Naive thymus-derived CD8-positive, alpha-beta T cell (primary cell): ENCODE measurements at places on chromosomes 3 and 15.

GRCh38 chr15:69557020-69557706 lies 104.5 kb downstream of the RPLP1 start:
- DNase-seq: no peak

- no peak for DNase-seq
Observed at GRCh38 chr3:78029775-78030174, 989.9 kb downstream of the ROBO2 start.

DNA sequence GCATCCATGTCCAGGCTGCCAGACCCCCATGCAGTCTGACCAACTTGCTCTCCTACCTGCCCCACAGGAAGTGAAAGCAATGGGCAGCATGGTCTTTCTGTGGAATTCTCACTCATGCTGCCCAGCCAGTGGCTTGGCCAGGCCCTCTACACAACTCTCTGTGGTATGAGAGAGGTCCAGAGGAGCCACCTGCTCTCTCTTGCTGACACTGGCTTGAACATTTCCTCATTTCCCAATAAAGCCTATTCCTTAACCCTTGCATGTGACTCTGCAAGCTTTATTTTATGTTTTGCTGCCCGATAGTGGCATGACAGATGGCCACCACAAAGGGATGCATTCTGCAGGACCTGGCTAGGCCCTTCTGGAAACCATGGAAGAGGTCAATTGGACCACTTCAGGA lies 53.8 kb downstream of the CCR1 start:
- DNase-seq: no peak

DNA sequence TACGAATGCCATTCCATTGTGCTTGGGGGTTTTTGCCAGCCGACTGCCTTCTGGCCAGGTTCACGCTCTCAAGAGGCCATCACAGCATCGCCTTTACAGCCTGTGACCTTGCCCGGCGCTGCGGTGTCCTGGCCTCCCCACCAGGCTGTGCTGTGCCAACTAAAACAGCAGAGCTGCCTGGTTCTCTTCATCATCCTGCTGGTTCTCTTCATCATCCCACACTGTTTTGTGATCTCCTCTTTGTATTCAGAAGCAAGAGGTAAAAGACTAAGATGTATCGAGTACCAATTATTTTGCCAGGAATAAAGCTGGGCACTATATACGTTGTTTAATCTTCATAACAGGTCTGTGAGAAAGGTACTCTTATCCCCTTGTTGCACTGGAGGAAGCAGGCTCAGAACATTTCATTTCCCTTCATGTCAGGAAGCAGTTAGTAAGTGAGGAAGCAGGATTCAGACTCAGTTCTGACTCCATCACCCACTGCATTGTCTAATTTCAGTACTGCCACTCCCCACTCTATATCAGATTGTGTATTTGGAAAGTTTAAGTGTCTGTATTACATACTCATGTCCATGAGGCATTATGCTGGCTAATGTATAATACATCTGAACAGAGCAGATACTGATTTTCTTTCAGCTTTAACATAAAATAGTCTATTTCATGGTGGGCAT lies 92.7 kb downstream of the LRRC28 start:
- peak; percentile 47 for DNase-seq

DNA sequence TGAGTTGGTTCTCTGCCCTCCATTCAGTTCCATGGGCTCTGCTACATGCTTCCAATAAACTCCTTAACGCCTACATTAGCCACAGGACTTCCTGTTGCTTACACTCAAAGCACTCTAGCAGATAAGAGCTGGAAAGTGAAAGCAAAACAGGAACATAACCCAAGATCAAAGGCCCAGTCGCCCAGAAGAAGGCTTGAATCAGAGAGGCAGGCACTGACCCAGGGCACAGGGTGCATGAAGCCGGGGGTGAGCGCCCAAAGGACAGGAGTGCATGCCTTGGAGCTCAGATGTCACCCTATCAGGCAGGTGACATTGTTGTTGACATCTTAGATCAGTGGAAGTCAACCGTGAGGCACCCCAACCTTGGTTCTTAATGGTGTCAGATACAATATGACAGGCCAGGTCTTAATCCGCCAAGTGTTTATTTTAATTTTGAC lies 235.1 kb downstream of the UACA start:
- DNase-seq: peak; percentile 53

GRCh38 chr15:42270996-42271395 lies 2.0 kb upstream of the GANC start:
- DNase-seq: no peak
